Activated CD8-positive, alpha-beta T cell treated with anti-CD3 and anti-CD28 coated beads for 36 hours (primary cell): ENCODE measurements at places on chromosomes 1 and 21. TPM values are rescaled to one million over a fixed set of nuclear protein-coding genes. Genes with fewer than 3 reads are reported as not detected.

DNA sequence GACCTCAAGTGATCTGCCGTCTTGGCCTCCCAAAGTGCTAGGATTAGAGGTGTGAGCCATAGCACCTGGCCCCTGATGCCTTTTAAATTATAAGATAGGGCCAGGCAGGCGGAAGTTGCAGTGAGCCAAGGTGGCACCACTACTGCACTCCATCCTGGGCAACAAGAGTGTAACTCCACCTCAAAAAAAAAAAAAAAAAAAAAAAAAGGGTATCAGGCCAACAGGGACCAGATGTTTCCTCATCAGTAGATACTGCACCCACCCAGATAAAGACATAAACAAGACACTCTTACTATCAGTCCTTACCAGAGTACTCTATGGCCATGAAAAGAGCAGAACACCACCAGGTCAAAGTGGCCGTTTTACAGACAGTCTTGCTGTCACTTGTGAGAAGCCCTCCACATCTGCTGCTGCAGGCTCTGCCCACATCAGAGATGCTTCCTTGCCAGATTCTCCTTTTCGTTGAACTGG, 3.3 kb downstream of the C21orf58 start:
- DNase-seq: no peak
- H3K4me3 ChIP-seq: peak overlapping the region; percentile 11
- peaks cover 31% of the 10 kb centered on the region for H3K36me3 ChIP-seq
- peaks cover 20% of the 10 kb centered on the region for H3K4me1 ChIP-seq
- no peaks in the 10 kb centered on the region for H3K27me3 ChIP-seq

- H3K36me3 ChIP-seq: peaks cover 60% of the 10 kb centered on the region
- H3K27me3 ChIP-seq: no peaks in the 10 kb centered on the region
- H3K4me1 ChIP-seq: peaks cover 76% of the 10 kb centered on the region
- peak overlapping the region; percentile 87 for H3K4me3 ChIP-seq
- no peak for DNase-seq
- H3K27ac ChIP-seq: peak overlapping the region; percentile 98
Observed at GRCh38 chr1:30753660-30754123, 3.9 kb downstream of the LAPTM5 start.

DNA sequence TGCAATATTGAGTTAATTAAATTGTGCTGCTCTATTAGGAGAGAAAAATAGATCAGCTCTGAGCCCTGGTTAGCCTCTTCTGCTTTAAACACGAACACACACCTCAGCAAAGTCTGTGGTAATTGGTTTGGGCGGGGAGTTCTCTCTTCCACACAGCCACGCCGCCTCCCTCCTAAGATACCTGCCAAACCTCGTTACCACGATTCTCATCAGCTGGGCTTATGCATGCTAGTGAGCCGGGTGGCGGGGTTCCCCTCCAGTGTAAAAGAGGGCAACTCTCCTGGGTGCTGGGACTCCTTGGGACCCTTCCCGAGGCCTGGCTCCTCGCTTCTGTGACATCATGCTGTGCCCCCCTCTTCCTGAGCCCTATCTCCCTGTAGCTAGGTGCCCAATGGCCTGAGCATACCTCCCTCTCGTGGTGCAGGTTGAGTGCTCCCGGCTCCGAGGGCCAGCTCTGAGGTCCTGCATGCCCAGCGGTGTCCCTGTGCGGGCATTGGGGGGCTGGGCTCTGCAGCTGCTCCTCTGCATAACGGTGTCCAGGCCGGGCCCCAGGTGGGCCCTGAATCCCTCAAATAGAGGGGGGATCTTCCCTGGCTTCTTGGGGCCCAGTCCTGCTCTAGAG, 182.9 kb downstream of the PRDM16 start:
- H3K36me3 ChIP-seq: no peaks in the 10 kb centered on the region
- no peak overlapping the region for H3K27ac ChIP-seq
- no peaks in the 10 kb centered on the region for H3K4me1 ChIP-seq
- H3K4me3 ChIP-seq: no peak overlapping the region
- no peak for DNase-seq
- H3K27me3 ChIP-seq: peaks cover 5% of the 10 kb centered on the region

GRCh38 chr1:37752213-37752582, 12.7 kb downstream of the EPHA10 start:
- H3K4me1 ChIP-seq: peaks cover 19% of the 10 kb centered on the region
- H3K36me3 ChIP-seq: no peaks in the 10 kb centered on the region
- no peak overlapping the region for H3K27ac ChIP-seq
- DNase-seq: no peak
- peak overlapping the region; percentile 44 for H3K4me3 ChIP-seq

- no peak overlapping the region for H3K4me3 ChIP-seq
- no peaks in the 10 kb centered on the region for H3K27me3 ChIP-seq
- peak; percentile 47 for DNase-seq
- H3K27ac ChIP-seq: peak overlapping the region; percentile 86
- H3K36me3 ChIP-seq: peaks cover 92% of the 10 kb centered on the region
Observed at GRCh38 chr1:26771643-26772321, 16.0 kb upstream of the PIGV start.

- DNase-seq: no peak
- no peak overlapping the region for H3K27ac ChIP-seq
- H3K36me3 ChIP-seq: peaks cover 19% of the 10 kb centered on the region
- no peak overlapping the region for H3K4me3 ChIP-seq
- no peaks in the 10 kb centered on the region for H3K4me1 ChIP-seq
Observed at GRCh38 chr1:21051177-21051825, 125.4 kb downstream of the EIF4G3 start.

DNA sequence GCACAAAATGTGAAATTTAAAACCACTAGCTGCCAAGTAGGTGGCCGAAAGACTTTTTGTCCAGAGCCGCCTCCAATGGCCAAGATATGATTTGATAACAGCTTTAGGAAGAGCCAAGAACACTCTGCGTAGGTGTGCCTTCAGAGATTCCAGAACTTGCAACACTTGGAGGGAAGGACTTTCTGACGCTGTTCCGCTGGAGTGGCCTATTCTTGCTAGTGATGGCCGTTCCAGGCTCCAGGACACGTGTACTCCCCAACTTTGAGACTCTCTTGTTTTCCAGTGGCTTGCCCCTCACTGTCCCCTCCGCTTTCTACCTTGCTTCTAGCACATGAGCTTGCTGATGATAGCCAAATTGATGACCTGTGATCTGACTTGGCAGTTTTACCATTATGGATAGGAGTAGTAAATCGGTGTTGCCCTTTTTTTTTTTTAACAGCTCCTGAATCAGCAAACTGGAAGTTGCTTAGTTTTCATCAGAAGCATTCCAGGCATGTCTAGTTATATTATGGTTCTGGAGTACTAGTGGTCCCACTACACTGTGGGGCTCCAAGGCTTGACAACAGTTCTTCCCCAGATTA, 1.0 kb downstream of the PRDX6 start:
- peaks cover 45% of the 10 kb centered on the region for H3K36me3 ChIP-seq
- peak overlapping the region; percentile 76 for H3K4me3 ChIP-seq
- H3K27me3 ChIP-seq: no peaks in the 10 kb centered on the region
- H3K27ac ChIP-seq: peak overlapping the region; percentile 90
- DNase-seq: no peak

GRCh38 chr1:111538343-111539025, 35.1 kb upstream of the ADORA3 start:
- peaks cover 3% of the 10 kb centered on the region for H3K27me3 ChIP-seq
- no peaks in the 10 kb centered on the region for H3K36me3 ChIP-seq
- no peak overlapping the region for H3K4me3 ChIP-seq
- peaks cover 7% of the 10 kb centered on the region for H3K4me1 ChIP-seq

DNA sequence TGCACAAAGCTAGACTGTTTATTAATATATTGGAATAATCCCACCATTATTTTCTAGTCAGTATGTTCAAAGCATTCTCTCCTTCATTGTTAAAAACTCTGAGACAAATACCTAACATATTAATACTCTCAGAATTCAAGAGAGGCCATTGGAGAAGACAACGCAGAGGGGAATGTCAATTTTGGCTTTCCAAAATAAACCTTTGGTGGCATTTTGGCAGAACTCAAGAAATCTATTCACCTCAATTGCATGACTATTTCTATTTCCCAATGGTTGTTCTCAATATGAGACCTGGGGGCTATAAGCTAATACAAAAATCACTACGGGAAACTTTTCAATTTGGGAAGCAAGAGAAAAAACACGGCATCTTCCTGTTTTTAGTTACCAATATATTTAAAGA, 58.5 kb downstream of the RUSC1 start:
- H3K27me3 ChIP-seq: no peaks in the 10 kb centered on the region
- no peak for DNase-seq
- no peak overlapping the region for H3K4me3 ChIP-seq
- H3K27ac ChIP-seq: no peak overlapping the region

DNA sequence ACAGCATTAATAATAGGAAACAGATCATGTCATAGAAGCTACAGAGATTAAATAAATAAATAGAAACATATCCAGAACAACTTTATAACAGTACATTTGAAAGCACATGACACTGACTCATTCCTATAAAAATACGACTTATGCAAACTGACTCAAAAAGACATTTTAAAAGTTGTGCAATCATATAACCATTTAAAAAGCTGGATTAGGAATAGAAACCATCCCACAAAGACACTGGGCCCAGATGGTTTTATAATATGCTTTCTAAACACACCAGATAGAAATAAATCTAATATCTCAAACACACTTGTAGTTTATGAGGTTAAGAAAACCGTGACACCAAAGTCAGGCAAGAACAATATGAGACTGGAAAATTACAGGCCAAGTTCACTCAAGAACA, 47.6 kb downstream of the MATN1 start:
- H3K27me3 ChIP-seq: peaks cover 12% of the 10 kb centered on the region
- DNase-seq: no peak
- H3K36me3 ChIP-seq: no peaks in the 10 kb centered on the region
- H3K4me1 ChIP-seq: no peaks in the 10 kb centered on the region
- no peak overlapping the region for H3K27ac ChIP-seq

AKT3 gene
- total RNA-seq: 31.7 TPM

DNA sequence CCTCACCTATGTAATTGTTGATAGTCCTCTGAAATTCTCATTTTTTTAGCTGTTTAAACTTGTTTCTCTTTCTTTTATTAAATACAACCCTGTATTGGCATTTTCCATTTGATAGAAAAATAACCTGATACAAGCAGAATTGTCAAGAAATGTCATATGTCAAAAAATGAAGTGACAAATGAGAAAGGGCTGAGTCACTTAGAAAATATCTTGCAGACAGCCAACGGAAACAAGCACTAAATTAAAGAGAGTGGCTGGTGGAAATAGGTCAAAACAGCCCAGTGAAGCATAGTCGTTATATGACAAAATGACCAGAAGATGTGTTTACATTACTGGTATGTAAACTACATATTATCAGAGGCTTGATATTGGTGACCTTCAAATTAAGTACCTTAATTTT, 484.4 kb downstream of the PLA2G4A start:
- no peak for DNase-seq
- H3K27ac ChIP-seq: no peak overlapping the region
- H3K36me3 ChIP-seq: no peaks in the 10 kb centered on the region
- no peak overlapping the region for H3K4me3 ChIP-seq

GRCh38 chr1:203069030-203069747, 16.6 kb downstream of the MYOG start:
- no peak overlapping the region for H3K27ac ChIP-seq
- H3K36me3 ChIP-seq: peaks cover 4% of the 10 kb centered on the region
- no peak for DNase-seq
- no peaks in the 10 kb centered on the region for H3K4me1 ChIP-seq
- H3K4me3 ChIP-seq: no peak overlapping the region

DNA sequence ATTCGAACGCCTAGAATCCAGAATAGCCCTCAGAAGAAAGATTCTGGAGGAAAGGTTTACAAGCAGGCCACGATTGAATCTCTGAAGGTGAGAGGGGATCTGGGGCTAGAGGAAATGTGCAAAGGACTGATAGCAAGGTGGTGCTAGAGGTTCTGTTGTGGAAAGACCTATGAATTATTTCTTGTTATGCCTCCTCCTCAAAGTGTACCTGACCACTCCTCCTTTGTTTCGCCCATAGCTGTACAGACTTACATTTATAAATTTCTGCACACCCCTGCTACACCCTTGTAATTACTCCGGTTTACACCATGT, 986 bp downstream of the TCEANC2 start:
- peak; percentile 14 for DNase-seq
- H3K4me3 ChIP-seq: no peak overlapping the region
- H3K4me1 ChIP-seq: peaks cover 22% of the 10 kb centered on the region
- H3K36me3 ChIP-seq: peaks cover 25% of the 10 kb centered on the region

DNA sequence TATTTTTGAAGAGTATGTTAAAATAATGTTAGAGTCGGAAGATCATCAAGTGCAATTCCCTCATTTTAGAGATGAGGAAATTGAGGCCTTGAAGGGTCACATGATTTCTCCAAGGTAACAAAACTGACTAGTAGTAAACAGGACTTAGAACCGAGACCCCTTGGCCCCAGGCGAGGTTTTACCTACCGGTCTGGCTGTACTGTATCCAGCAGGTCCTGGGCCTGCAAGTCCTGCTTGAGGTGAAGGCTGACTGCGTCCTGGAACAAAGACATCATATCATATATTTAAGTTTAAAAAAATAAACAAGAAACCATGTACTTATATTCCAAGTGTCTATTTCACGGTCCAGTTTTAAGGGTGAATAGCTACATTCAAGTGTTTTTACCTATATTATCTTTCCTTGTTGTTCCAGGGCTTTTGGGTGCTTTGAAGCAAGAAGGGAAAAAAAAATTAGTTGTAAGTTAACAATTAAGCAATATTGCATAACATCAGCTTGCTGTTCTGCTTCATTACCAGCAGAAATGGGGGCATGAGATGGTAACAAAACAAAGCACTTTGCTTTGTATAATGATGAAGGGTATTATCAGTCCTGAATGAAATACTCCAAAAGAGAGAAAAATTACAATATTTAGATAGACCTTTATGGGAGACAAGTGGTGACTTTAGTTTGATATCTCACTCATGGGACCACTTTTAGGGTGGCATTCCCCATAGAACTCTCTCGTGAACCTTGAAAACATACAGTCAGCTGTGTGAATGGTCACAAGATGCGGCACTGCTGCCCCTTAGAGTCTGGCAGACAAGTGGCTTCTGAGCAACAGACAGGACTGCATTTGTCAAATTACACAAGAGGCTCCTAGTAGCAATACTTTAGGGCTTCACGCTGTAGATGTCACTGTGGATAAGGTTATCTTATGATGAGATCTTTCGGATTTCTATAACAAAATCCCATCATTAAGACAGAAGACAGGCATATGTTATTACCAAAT, 29.8 kb upstream of the CFAP298 start:
- no peaks in the 10 kb centered on the region for H3K4me1 ChIP-seq
- H3K4me3 ChIP-seq: no peak overlapping the region
- no peak overlapping the region for H3K27ac ChIP-seq
- peaks cover 12% of the 10 kb centered on the region for H3K36me3 ChIP-seq
- H3K27me3 ChIP-seq: no peaks in the 10 kb centered on the region
